ENCODE measurements at places on chromosomes 7 and 10.

DNA sequence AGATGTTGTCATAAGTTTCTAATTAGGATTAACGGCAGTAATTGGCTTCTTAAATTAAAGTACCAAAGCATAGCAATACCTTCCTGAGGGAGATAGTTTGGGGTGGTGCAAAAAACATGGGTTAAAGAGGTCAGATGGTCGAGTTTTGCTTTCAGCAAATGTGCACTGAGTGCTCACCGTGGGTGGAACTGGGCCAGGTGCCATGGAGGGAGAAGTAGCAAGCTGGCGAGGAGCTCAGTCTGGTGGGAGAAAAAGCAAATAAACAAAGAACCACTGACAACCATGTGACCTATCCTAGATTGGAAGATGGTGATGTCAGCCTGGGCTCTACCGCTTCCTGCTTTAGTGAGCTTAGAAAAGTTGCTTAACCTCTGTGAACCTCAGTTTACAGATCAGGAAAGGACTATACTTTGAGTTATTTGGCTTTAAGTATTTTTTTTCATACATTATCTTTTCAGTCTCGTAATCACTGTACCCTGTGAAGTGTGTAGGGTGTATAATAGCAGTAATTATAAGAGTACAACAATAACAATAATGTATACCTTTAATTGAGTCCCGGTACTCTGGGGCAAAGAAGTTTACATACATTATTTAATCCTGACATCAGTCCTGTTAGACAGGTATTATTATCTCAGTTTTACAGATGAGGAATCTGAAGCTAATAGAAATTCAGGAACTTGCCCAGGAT, 69.0 kb upstream of the PDCD4 start:
- DNase-seq: peak; percentile 57

DNA sequence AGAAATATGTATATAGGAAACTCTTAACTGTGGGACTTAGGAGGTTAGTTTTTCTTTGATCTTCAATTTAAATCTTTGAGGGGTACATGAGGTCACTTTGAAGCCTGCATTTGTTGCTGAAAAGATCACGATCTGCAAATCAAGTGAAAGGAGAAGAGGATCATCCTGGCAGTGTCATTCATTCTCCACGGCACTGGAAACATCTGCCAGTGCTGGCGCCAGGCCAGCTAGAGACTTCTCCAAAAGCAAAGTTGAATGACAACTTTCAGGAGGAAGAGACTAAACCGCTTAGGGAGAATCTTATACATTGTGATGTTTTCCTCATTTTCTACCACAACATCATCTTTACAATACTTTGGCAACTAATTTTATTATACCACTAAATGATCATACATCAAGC, 42.5 kb downstream of the MRC1 start:
- no peak for DNase-seq

DNA sequence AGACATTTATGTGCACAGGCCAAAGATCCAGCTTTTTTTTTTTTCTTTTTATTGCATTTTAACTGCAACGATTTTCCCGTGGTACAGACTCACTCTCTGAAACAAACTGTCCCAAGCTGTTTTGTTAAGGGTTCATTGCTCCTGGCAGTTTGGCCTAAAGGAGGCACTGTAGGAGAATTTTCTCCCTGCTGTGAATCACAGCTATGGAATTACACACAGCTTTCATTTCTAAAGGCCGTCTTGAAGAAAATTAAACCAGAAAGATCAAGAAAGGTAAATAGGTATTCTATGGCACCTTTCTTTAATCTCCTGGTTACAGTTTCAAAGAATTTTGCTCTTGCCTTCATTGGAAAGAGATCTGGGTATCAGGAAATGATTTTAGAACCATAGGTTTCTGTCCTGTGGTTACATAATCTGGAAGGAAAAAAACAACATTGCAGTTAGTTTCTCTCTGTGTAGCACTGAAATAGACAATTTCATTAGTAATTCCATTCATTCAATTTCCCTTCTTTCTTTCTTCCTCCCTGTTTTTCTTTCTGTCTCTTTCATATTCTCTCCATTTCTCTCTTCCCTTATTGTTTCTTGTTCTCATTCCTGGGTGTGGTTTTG, 51.2 kb downstream of the PDK4 start:
- DNase-seq: peak; percentile 29

DNA sequence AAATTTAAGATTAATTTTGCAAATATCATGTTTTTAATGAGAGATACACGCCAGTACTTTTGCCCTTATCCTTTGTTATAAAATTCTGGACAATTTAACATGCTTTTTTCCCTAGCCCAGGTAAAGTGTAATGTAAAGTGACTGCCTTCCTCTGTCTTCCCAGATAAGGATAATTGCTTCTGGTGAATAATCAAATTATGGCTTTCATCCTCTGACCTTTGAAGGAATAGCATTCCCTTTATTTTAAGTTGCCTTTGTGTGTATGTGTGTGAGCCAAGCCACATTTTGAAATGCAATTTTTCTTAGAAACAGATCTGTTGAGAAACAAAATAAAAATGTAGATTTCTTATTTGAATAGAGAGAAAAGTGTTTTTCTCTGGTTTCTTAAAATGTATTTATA, 107.5 kb downstream of the ADAM22 start:
- no peak for DNase-seq

DNA sequence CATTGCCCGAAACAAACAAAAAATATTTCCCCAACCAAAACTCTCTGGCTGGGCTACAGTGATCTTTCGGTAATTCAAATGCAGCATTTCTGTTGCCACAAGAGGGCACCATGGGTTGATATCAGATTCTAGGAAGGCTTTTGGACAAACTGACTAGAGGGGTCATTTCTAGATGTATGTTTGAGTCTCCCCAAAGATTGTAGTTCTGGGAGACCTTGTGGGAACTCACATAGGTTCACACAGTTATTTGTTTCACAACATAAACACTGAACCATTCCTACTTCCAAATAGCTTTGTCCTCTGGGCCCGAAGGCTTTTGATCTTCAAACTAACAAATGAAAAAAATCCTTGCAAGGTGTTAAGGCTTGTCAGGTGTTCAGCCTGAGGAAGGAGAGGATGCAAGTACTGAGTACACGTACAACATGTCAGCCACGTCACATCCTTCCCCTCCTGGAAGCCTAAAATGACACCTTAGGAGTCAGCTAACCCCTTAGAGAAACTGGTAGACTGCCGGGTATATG, 37.0 kb upstream of the IL15RA start:
- peak; percentile 24 for DNase-seq
